Activated CD8-positive, alpha-beta memory T cell treated with anti-CD3 and anti-CD28 coated beads for 4 hours (primary cell): ENCODE measurements at places on chromosomes 7 and 10.

- DNase-seq: no peak
Measured at GRCh38 chr10:50540826-50541122, 83.0 kb downstream of the SGMS1 start.

- peak; percentile 28 for DNase-seq
Measured at GRCh38 chr7:150481186-150481920, 30.9 kb downstream of the GIMAP8 start.

GRCh38 chr7:29285444-29285793 lies 90.8 kb downstream of the CHN2 start:
- DNase-seq: peak; percentile 23

DNA sequence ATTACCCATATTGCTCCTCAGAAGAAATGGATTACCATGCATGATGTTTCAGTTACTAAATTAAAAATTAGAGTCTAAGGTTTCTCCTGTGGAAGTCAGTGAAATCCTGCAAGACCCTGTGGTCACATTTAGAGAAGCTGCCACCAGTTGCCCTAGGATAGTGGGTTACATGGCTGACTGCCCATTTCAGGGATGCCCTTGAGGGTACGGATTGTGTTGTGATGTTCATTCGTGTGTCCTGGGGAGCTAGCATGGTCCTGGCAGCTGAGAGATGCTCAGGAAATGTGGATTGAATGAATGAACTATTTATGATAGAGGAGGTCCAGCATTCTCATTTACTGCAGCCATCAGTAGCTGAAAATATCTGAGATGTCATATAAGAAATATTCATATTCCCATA lies 55.1 kb downstream of the TMEM178B start:
- DNase-seq: no peak

DNA sequence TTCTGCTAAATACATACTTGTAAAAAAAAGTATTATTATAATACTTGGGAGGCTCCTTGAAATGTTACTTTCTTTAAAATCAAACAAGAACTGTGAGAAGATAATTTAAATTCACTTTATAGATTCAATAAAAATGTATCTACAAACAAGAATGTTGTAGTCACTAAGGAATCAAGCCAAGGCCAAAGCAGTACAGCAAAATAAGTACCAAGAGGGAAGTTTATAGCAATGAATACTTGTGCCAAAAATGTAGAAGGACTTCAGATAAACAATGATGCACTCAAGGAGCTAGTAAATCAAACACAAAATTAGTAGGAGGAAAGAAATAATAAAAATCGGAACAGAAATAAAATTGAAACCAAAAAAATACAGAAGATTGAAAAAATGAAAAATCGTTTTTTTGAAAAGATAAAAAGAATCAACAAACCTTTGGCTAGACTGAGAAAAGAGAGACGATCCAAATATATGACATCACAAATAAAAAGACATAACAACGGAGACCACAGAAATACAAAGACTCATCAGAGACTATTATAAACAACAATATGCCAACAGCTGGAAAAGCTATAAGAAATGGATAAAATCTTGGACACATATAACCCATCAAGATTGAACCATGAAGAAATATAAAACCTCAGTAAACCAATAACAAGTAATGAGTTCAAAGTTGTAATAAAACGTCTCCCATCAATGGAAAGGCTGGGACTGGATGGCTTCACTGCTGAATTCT lies 286.0 kb upstream of the TMEM229A start:
- DNase-seq: no peak

- no peak for DNase-seq
Measured at GRCh38 chr10:3978174-3978573, 193.2 kb upstream of the KLF6 start.

DNA sequence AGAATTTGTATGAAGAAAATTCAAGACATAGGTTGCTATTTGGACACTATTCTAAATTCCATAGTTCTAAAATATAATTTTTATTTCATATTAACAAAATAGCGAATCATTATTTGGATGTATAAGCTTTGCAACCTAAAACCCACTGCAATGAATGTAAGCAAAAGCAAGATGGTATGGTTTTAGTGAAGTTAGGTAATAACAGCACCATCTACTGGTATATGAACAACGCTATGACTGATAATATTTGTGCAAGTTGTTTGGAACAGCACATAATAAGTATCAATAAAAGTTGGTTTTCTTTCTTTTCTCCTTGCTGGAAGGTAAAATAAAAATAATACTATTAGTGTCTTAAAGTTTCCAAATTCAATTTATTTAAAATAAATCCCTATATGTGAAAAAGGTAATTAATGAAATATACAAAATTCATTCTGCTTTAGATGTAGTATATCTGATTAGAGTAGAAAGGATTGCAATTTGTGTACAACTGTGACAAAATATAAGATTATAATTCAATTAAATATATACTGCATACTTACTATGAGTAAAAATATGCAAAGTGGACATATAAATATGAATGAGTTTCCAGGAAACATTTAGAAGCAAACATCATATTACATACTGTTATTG lies 79.0 kb upstream of the LSM8 start:
- DNase-seq: no peak

DNA sequence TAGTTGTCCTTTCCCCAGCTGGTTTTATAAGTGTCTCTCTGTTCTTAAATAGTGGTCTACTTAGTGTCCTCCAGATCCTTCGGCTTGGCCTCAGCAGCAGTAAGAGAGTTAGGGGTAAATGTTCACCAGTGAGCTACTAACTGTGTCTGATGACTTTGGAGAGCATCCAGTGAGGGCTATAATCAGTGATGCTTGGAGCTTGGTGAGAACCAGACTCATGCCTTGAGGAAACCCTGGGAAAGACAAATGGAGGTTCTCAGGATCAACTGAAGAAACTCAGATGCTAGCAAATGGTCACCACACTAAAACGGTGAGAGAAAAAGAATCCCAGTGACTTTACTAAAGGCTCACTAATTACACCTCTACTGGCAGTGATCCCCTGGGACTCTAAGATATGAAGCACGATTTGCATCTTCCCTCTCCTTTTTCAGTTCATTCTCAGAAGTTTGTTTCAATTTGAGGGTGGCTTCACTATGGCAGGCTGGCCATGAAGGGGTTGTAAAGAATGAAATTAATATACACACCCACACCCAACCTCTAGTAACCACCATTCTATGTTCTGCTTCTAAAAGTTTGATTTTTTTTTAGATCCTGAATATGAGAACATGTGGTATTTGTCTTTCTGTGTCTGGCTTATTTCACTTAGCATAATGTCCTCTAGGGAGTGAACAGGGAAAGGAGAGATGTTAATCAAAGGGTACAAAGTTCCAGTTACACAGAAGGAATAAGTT lies 177.9 kb downstream of the PDE1C start:
- DNase-seq: no peak

DNA sequence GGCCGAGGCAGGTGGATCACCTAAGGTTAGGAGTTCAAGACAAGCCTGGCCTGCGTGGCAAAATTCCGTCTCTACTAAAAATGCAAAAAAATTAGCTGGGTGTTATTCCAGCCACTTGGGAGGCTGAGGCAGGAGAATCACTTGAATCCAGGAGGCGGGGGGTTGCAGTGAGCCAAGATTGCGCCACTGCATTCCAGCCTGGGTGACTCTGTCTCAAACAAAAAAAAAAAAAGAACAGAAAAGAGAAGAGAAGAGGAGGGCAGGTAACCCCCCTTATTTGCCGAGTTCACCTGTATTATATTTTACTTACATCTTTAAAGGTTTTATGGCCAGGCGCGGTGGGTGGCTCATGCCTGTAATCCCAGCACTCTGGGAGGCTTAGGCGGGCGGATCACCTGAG lies 91.7 kb downstream of the RNF216 start:
- DNase-seq: no peak

DNA sequence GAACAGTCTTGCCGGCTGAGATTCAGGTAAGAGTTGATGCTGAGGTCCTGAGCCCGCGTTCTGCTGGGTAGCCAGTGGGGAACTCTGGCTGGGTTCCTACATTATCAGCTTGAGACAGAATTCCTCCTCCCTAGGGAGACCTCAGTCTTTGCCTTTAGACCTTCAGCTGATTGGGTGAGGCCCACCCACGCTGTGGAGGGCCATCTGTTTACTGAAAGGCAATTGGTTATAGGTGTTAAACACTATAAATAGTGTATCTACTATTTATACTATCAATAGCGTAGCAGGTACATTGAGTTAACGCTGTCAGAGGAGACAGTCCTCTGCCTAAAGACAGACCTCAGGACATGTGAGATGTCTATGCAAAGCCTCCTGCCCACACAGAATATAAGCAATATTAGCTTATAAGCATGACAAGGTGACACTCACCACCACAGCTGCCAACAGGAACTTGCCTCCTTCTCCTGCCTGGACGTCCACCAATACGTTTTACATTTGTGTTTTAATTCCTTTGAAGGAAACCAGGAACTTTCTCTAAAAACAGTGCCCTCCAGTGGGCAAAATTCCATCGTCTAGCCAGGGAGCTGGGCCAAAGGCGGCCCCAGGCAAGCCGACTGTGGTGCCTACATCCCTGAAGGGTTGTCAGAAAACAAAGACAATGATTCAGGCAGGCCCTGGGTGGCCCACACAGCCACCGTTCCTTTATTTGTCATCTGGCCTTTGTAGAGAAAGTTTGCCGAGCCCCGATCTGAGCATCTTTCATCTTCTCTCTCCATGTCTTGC lies 58.8 kb downstream of the INSIG1 start:
- DNase-seq: no peak

DNA sequence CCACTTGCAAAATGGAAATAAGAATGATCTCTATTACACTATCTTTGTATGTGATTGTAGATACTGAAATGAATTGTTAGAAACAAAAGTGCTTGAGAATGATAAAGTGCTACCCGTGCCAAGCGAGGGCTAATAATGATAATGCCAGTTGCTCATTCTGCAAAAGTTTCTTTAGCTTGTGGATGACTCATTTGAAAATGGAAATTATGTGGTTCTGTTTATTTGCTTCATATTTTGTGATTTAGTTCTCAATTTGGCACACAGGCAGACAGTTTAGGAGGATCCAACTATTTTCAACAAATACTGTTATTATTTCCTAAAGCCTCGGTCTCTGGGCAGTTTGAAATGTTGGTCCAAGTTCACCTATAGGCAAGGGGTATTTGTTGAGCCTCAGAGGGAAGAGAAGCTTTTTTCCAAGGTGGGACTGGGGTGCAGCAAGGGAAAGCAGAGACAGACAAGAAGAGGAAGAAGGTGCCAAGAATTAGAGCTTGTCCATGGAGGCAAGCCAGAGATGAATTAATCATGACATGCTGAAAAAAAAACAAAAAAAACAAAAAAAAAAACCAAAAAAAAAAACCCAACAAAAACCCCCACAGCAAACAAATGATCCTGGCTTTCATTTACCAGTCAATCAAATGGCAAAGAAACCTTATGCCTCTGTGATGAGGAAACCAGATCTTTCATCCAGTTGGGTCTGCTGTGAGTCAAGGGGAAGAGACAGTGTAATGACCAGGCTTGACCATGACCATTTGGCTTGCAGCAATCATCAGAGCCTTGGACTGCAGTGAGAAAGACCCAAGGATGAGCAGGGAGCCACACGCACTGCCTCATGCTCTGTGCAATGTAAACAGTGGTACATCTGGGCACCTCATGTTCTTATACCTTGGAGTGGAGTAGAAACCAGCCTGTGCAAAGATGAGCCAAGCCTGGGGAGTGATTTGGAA lies 285.0 kb upstream of the HABP2 start:
- DNase-seq: no peak

GRCh38 chr10:73206385-73206784 lies 38.5 kb downstream of the FAM149B1 start:
- no peak for DNase-seq

DNA sequence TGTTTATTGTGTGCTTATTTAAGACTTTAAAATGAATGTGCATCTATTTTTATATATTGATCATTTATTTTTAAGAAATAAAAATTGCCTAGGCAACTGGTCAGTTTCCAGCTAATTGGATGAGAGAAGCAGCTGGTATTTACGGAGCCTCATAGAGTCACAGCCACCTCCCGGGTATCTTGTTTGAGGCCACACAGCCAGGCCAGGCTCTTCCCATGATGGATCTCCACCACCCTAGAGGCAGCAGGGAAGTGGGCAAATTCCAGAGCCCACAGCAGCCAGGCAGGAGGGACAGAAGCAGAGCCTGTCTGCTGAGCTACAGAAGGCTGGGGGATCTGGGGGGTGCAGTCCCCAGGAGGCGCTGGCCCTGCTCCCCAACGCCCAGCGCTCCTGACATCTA lies 61.6 kb downstream of the CLEC2L start:
- DNase-seq: no peak

DNA sequence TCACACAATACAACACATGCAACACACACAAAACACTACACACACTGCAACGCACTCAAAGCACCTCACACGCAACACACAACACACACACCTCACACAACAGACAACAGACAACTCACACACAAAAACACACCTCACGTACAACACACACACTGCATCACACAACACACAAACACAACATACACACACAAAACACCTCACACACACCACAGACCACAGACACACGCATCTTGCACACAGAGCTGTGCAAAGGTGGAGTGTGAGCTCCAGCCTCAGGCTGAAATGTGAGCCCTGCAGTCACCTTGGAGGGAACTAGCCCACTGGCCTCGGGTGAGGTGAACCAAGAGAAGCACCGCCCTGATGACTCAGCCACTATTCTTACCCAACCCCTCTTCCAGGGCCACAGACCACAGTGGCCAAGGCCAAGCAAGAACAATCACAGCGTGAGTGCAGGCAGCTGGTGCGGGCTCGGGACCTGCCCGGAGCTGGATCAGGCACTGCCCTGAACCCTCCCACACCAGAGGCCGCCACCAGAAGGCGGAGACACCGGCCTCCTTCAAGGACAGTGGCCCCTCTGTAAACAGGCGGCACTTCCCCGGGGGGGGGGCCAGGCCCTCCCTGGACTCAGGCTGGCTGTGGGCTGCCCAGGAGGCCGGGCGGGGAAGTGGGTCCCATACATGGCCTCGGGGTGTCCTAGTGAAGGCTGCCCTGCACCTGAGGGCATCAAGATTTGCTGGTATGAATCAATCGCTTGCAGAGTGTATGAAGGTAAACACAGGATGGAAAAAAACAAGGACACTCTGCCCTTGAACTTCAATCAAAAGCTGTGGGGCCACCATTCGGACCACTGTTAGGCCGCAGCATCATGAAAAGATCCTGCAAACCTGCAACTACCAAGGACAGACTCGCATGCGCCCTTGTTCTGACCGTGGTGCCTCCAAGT lies 106.7 kb downstream of the TNS3 start:
- no peak for DNase-seq

DNA sequence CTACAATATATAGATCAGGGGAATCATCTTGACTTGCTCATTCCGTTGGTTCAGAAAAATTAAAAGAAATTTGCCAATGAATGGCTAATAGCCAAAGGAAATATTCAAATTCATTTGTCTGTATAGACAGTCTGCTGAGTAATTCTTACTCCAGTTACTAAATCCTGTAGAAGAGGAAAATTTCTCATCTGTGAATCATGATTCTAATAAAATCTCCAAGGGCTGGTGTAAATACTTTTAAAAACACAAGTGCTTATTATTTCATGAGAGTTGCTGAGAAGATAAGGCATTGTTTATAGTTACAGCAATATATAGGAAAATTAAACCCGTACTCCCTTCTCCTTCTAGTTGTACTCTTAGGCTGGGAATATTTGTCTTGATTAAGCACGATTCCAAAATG lies 53.0 kb downstream of the WNT2 start:
- no peak for DNase-seq
